ENCODE measurements at places on chromosomes 4 and X.

DNA sequence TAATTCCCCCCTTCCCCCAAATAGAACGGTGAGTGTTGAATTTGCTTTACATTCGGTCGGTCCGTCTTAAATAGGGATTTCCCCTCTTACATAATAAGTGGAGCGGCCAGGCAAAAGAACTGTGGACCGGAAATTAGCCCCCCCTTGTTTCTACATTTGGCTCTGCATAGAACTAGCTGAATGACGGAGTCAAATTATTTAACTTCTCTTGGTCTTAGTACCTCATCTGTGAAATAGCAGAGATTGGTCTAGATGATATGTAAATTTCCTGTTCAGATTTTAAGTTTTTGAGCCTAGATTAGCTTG is 1.3 kb downstream of the SPATA18 start:
- no peak for DNase-seq
- H3K27me3 ChIP-seq: peaks cover 69% of the 10 kb centered on the region
- no peak overlapping the region for H3K27ac ChIP-seq
- no peaks in the 10 kb centered on the region for H3K36me3 ChIP-seq
- peaks cover 9% of the 10 kb centered on the region for H3K4me1 ChIP-seq

DNA sequence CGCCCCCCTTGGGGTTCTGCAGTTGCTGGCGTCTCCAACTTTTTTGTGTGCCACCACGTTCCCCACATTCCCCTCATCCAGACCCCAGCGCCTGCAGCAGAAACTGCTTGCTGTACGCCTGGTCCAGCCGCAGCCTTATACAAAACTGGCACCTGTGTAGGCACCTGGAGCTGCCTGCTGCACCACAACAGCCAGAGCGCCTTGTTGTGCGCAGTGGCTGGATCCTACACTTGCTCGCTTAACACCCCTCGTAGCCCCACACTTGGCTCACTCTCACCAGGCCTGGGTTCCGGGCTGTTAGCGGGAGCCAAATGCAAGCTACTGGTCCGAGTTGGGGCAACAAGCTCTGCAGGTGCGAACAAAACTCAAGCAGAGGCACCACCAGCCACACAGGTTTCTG is 136.8 kb downstream of the TECRL start:
- H3K27ac ChIP-seq: no peak overlapping the region
- no peaks in the 10 kb centered on the region for H3K4me1 ChIP-seq
- H3K4me3 ChIP-seq: no peak overlapping the region
- no peaks in the 10 kb centered on the region for H3K27me3 ChIP-seq
- DNase-seq: no peak

DNA sequence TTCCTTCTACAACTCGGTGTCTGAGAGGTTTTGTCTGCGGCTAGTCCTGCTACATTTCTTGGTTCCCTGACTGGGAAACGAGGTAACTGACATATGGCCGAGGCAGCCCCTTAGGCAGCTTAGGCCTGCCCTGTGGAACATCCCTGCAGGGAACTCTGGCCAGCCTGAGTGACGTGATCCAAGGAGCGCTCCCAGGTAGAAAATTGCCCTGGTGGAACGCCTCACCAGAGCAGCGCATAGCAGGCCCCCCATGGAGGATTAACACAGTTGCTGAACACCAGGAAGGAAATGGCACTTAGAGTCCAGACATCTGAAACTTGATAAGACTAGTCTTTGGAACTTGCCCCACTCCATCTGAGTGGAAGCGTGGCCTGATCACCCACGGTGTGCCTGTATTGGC is 837.4 kb upstream of the NDST4 start:
- H3K36me3 ChIP-seq: no peaks in the 10 kb centered on the region
- no peak overlapping the region for H3K27ac ChIP-seq
- H3K27me3 ChIP-seq: no peaks in the 10 kb centered on the region
- H3K4me3 ChIP-seq: no peak overlapping the region
- no peaks in the 10 kb centered on the region for H3K4me1 ChIP-seq

DNA sequence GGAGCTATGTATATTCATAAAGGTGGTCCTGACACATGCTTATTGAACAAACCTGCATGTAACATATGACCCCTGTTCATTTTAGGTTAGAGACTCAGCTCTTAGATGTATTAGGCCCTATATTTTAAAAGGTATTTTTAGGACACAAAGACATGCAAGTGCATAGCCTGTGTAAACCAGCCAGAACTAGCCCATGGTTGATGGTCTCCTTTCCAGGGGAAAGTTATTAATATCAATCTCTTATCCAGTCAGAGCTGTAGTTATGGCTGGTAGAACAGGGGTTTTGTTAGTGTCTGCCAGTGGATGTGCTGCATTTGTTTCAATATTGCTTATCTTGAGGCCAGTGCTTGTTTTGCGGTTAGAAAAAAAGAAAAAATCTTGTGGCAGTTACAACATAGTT is 488.6 kb downstream of the KCTD8 start:
- H3K4me3 ChIP-seq: no peak overlapping the region
- DNase-seq: no peak

DNA sequence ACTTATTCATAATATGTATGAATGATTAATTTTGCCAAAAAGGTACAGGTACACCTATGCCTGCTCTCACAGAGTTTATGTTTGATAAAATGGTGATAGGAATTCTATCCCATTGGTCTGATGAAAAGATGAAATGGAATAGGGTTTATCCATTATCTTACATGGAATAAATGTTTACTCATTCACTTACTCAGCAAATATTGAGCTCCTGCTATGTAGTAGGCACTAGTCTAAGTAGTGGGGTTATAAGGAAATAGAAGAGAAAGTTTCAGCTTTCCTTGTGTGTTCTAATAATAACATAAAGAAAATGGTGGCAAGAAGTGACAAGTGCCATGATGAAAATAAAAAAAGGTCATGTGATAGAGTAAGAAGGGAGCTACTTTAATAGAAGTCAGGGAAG is 12.4 kb upstream of the SLC10A7 start:
- no peak overlapping the region for H3K4me3 ChIP-seq
- H3K36me3 ChIP-seq: no peaks in the 10 kb centered on the region
- no peak overlapping the region for H3K27ac ChIP-seq

DNA sequence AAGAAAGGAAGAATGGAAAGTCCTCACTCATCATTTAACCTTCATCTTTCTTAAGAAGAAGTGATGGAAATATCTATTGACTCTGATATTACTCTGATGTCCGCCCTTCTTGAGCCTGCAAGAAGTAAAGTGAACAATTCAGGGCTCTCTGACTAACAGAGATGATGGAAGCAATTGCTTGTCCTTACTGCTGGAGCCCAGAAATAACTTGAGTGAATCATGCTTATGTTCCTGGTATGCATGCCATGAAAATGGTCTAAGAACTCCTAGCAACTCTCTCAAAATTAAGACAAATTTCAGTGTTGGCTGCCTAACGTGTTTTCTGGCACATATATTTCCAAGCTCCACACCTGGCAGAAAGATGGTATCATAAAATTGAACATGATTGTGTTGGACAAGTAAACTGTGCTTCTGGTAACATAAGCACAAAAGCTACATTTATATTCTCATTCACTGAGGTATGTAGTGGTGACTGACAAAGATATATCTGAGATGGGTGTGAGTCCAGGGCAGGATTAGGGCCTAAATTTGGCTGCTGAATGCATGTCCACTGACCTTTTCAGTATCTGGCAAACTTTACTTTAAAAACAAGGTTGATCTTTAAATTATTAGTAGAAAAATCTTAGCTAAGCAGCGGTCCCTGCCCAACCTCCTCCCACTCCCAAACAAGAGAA is 109.2 kb upstream of the OTUD4 start:
- no peaks in the 10 kb centered on the region for H3K4me1 ChIP-seq
- H3K27ac ChIP-seq: no peak overlapping the region
- no peaks in the 10 kb centered on the region for H3K36me3 ChIP-seq

GRCh38 chr4:176631611-176632010 is 161.1 kb downstream of the VEGFC start:
- DNase-seq: no peak
- H3K4me3 ChIP-seq: no peak overlapping the region
- no peaks in the 10 kb centered on the region for H3K4me1 ChIP-seq

- H3K4me1 ChIP-seq: no peaks in the 10 kb centered on the region
- DNase-seq: no peak
- H3K27me3 ChIP-seq: no peaks in the 10 kb centered on the region
- H3K27ac ChIP-seq: no peak overlapping the region
- H3K4me3 ChIP-seq: no peak overlapping the region
Measured at GRCh38 chr4:29722253-29722652, 997.9 kb upstream of the PCDH7 start.

GRCh38 chrX:115324194-115324593 is 34.7 kb downstream of the LUZP4 start:
- H3K4me1 ChIP-seq: no peaks in the 10 kb centered on the region
- DNase-seq: no peak
- H3K4me3 ChIP-seq: no peak overlapping the region
- no peaks in the 10 kb centered on the region for H3K36me3 ChIP-seq
- no peaks in the 10 kb centered on the region for H3K27me3 ChIP-seq

DNA sequence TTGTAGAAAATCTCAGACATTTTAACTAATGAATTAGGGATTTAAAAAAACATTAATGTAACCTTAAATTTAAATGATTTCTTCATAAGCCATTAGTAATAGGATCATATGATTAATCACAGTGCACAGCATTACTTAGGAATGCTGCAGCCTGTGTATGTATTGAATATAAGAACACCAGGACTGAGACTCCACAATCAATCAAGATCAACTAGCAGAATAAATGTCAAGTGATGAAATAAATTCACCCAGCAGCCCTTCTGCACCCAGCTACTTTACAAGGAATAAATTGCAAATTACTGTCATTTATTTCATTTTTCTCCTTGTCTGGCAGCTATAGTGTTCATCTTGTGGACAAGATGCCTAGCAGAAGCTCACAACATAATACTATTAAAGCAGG is 46.5 kb downstream of the NEIL3 start:
- H3K36me3 ChIP-seq: peaks cover 20% of the 10 kb centered on the region
- DNase-seq: no peak
- H3K4me1 ChIP-seq: no peaks in the 10 kb centered on the region
- H3K27ac ChIP-seq: no peak overlapping the region
- H3K4me3 ChIP-seq: no peak overlapping the region

- H3K27me3 ChIP-seq: peaks cover 5% of the 10 kb centered on the region
- no peak overlapping the region for H3K4me3 ChIP-seq
- no peaks in the 10 kb centered on the region for H3K4me1 ChIP-seq
- DNase-seq: no peak
- H3K36me3 ChIP-seq: no peaks in the 10 kb centered on the region
Measured at GRCh38 chr4:15870079-15870478, 68.5 kb downstream of the FGFBP1 start.

GRCh38 chr4:25223802-25224375 is 9.9 kb upstream of the PI4K2B start:
- H3K4me1 ChIP-seq: no peaks in the 10 kb centered on the region
- no peak overlapping the region for H3K4me3 ChIP-seq
- DNase-seq: no peak
- peaks cover 15% of the 10 kb centered on the region for H3K36me3 ChIP-seq
- H3K27me3 ChIP-seq: peaks cover 2% of the 10 kb centered on the region
- H3K27ac ChIP-seq: no peak overlapping the region

Measured in activated T-helper 1 cell treated with anti-CD3 and anti-CD28 coated beads, Interleukin-12 subunit alpha, Interleukin-12 subunit beta, Interleukin-2, Interleukin-4 antibody, amounts not matched to agents 30 ng/mL and 10 ng/mL and 1 ng/mL, durations not matched to agents 14 hours and 24 hours and 36 hours (primary cell).